ENCODE measurements at places on chromosomes 2 and 18. TPM values are rescaled to one million over a fixed set of nuclear protein-coding genes. Genes with fewer than 3 reads are reported as not detected.

The TUBA3E gene
- not detected for total RNA-seq

The SLC30A3 gene
- 0.27 TPM for total RNA-seq

The SEPTIN10 gene
- total RNA-seq, result 83.8 TPM

The RNF125 gene
- total RNA-seq, result 4.1 TPM

The DIS3L2 gene
- 58.4 TPM for total RNA-seq

The EHD3 gene
- 13.4 TPM for total RNA-seq

The TSPYL6 gene
- 0.44 TPM for total RNA-seq

The UCN gene
- total RNA-seq, result 4.7 TPM

The CD207 gene
- total RNA-seq, result 5.3 TPM

The AQP12A gene
- not detected for total RNA-seq

The OTOF gene
- total RNA-seq, result 0.66 TPM

The WDR35 gene
- total RNA-seq, result 39.8 TPM

The ADRA2B gene
- total RNA-seq, result 1.9 TPM

The RETSAT gene
- 23.0 TPM for total RNA-seq

The ACSL3 gene
- total RNA-seq, result 139 TPM

The DNAJC5G gene
- total RNA-seq, result not detected

The CNDP1 gene
- 9.9 TPM for total RNA-seq

The WNT10A gene
- total RNA-seq, result 8.1 TPM

The HOXD11 gene
- not detected for total RNA-seq

The C2orf72 gene
- 4.9 TPM for total RNA-seq

The ERICH2 gene
- total RNA-seq, result not detected

The EMILIN1 gene
- 72.2 TPM for total RNA-seq

The ANTXR1 gene
- total RNA-seq, result 137 TPM

The FRZB gene
- total RNA-seq, result 66.1 TPM

The FABP1 gene
- total RNA-seq, result not detected

The SLC35F6 gene
- total RNA-seq, result 26.6 TPM

The MAL gene
- total RNA-seq, result 4.9 TPM

The SPDYA gene
- 3.7 TPM for total RNA-seq

The CCDC178 gene
- 3.1 TPM for total RNA-seq

The TNFRSF11A gene
- total RNA-seq, result 3.9 TPM

The MATN3 gene
- 0.93 TPM for total RNA-seq

The ZBTB7C gene
- 15.1 TPM for total RNA-seq

The C2orf80 gene
- not detected for total RNA-seq

The REG3A gene
- not detected for total RNA-seq

The UBXN2A gene
- 32.9 TPM for total RNA-seq

The GALNT5 gene
- total RNA-seq, result 8.3 TPM

The COX5B gene
- 90.7 TPM for total RNA-seq

The ALPG gene
- not detected for total RNA-seq

The SERPINB2 gene
- total RNA-seq, result 2.0 TPM

The ALLC gene
- total RNA-seq, result 0.77 TPM

The FBXO48 gene
- 1.7 TPM for total RNA-seq

The DYSF gene
- 16.5 TPM for total RNA-seq

The RAPH1 gene
- total RNA-seq, result 88.7 TPM

The VAMP8 gene
- 8.5 TPM for total RNA-seq

The HOXD8 gene
- 2.1 TPM for total RNA-seq

The IL1A gene
- total RNA-seq, result not detected

The HOXD10 gene
- total RNA-seq, result 0.16 TPM

The TFCP2L1 gene
- total RNA-seq, result 1.1 TPM

The HOXD9 gene
- 1.0 TPM for total RNA-seq

The PKDCC gene
- total RNA-seq, result 143 TPM

The SKA1 gene
- total RNA-seq, result 2.5 TPM

The MC4R gene
- total RNA-seq, result 1.2 TPM

The RIT2 gene
- 0.38 TPM for total RNA-seq

The DAW1 gene
- total RNA-seq, result 0.44 TPM

All from camera-type eye (tissue), 1 donor.